Sigmoid colon (tissue), 7 donors: ENCODE measurements at places on chromosomes 13 and 19.

DNA sequence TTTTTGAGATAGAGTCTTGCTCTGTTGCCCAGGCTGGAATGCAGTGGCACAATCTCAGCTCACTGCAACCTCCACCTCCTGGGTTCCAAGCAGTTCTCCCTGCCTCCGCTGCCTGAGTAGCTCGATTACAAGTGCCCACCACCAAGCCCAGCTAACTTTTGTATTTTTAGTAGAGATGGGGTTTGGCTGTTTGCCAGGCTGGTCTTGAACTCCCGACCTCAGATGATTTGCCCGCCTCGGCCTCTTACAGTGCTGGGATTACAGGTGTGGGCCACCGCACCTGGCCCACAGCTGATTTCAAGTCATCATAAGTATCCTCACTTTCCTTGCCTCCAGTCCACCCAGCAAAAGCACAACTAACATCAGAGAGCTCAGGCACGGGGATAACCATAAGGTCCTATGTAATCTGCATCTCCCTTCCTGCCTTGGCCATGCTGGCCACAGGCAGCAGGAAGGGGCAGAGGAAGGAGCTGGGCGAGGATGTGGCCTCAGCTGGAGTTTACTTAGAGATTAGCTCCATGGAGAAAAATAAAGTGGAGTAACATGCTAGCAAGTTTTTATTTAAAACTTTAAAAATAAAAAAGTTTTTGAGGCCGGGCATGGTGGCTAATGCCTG lies 22.9 kb upstream of the ADGRE1 start:
- DNase-seq: no peak

DNA sequence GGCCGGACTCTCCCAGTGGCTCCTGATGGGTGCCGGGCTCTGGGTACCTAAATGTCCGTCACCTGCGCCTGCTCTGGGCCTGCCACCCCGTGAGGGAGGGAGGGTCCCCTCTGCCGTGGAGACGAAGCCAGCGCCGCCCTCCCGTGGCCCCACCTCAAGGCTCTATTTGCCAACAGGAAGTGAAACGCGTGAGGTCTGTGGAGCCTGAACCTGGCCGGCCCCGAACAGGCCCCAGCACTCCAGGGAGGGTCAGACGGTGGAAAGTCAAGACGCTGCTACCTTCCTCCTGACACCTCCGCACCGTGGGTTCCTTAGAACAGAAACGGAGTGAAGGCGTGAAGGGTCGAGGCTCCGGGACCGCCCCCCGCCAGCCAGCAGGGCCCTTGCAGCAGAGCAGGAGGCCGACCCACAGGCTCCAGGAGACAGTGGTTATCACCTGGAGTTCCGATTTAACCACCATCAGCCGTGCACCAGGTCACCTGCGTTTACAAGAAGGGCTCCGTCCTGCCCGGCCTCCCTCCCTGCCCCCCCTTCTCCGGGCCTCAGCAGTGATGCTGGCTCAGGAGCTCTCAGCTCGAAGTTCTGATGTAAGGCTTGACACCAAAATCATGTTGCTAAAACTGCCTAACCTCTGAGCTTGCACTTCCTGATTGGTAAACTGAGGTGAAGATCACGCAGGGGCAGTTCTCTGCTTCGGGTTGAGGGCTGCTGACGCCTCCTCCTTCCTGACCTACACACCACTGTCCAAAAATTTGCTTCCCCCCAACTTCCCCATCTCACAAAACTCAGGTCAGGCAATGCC lies 50.9 kb upstream of the C13orf46 start:
- no peak for DNase-seq

- no peak for DNase-seq
These were observed 28.0 kb downstream of the FPR3 start for GRCh38 chr19:51822946-51823345.

GRCh38 chr13:59744747-59745391 lies 418.9 kb downstream of the DIAPH3 start:
- no peak for DNase-seq

DNA sequence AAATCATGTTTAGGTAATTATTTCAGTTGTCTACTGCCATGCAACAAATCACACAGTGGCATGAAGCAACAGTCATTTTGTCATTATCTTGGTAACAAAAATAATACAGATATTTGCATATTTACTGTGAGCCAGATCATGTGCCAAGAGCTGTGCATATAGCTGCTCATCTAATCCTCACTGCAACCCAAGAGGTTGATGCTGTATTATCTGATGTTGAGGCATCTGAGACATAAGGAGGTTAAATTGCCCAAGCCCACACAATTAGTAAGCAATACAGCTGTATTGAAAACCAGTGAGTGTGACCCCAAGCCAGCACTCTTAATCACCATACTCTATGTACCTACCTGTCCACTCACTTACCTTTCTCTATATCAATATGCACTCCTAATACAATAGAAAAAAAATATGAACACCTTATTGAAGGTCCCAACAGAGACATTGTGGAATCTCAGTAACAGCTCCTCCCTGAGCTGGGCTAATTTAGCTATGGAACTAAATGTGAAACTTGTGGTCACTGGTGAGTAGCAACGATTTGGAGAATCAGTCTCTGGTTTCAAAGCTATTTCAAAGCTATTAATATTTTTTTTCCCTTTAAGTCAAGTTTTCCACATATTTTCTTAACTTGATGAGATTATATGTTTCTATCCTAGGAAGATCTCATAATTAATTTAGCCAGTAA lies 185.2 kb downstream of the KLF12 start:
- no peak for DNase-seq

DNA sequence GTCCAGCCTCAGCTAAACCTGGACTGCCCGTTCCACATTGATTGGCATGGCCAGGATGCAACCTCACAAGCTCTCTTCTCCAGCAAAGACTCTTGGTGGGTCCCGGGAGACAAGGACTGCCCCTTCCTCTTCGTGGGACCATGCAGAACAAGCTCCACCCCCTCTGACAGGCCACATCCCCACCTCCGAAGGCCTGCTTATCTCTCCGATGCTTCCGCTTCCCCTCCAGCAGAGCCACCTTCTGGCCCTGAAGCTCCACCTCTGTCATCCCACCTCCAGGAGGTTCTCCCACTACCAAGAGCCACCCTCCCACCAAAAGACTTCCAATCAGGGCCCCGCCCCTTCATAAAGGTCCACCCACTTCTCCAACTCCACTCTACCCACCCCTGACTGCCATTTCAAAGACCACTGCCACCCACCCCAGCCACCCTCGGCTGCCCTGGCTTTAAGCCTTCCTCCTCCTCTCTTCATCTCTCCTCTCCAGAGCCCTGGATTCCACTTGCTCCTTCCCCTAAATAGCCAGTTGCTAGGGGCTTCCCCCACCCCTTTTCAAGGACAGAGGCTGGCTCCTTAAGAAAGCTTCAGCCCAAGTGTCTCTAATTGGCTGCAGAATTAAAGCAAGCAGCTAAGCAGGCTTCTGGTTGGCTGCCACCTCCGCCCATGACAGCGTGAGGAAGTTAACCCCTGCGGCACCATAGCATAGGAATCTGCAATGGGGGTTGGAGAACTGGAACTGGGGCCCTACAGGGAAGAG lies 9.9 kb downstream of the LRFN1 start:
- DNase-seq: no peak

DNA sequence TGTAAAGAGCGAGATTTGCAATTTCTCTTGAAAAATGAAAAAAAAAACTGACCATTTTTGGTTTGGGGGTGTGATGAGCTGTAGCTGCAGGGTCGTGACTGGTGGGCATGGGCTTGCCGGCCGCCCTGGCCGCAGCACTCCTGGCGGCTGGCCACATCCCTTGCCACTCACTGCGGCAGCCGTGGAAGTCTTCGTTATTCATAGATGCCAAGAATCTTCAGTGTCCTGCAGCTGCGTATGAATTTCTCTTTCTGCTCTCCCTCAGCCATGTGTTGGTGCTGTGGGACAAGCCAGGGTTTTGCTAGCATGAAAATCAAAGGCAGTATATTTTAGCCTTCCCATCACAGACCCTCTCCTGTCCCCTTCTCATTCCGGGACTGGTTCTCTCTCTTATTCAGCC lies 151.7 kb upstream of the TSHZ3 start:
- no peak for DNase-seq
